HepG2 (cell line): ENCODE measurements at places on chromosomes 4 and X.

- no peak for DNase-seq
These were observed 131.9 kb upstream of the GPRIN3 start for GRCh38 chr4:89439533-89439932.

DNA sequence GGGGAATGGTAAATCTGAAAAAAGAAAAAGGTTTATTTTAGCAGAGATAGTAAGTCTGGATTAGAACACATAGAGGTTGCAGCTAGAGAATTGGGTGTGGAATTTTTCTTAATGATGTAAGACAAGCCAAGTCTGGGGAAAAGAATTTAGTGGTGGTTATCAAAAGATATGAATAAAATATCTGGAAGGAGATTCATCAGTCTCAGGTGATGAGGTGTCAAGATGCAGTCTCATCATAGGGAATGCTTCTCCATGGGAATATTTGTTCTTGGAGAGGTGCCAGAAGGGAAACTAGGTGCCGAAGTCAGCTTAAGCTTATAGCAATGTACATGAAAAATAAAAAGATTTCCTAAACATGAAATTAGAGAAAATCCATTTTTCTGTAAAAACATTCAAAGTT is 504.1 kb upstream of the NR3C2 start:
- DNase-seq: no peak

DNA sequence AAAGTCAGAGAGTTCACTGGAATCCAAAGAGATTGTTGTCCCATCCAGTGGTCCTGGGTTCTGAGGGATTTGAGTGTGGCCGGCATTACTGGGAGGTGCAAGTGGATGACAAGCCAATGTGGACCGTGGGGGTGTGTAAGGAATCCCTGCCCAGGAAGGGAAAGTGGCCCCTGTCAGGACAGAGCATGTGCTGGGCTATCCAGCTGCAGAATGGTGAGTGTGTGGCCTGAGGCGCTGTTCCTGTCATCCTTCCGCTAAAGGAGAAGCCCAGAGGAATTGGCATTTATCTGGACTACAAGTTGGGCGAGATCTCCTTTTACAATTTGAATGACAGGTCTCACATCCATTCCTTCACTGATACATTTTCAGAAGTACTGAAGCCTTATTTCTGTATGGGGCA is 20.4 kb upstream of the TRIM60 start:
- no peak for DNase-seq

GRCh38 chrX:54178100-54178940 is 4.7 kb downstream of the FAM120C start:
- DNase-seq: peak; percentile 12

DNA sequence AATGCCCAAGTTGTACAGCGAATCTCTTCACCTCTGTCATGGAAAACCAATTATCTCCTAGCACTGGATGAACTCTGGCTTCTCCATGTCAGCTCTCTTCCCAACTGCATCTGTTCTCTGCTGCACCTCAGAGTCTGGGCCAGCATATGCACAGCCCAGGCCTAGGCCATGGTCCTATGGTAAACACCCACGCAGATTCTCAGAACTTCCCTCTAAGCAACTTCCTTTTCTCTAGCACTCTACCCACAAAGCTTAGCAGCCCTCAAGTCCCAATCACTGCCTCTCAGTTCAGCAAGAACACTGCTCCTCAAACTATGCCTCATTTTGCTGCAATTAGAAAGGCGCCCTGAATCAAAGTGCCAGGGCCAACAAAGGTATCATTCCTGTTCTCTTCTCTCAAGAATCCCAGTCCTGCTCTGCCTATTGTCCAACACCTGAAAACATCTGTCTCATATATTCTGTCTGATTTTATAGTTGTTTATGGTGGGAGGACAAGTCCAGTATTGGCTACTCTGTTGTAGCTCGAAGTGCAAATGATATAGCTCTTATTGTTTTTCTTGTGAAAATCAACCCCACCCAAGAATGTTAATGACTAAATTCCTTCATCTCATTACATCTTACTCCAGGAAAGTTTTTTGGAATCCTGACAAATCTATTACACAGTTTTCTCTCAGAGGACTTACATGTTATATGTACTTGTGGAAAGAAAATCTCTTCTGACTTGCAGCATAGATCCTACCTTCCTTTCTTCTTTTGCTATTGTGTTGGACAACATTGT is 85.4 kb downstream of the DCHS2 start:
- DNase-seq: no peak

DNA sequence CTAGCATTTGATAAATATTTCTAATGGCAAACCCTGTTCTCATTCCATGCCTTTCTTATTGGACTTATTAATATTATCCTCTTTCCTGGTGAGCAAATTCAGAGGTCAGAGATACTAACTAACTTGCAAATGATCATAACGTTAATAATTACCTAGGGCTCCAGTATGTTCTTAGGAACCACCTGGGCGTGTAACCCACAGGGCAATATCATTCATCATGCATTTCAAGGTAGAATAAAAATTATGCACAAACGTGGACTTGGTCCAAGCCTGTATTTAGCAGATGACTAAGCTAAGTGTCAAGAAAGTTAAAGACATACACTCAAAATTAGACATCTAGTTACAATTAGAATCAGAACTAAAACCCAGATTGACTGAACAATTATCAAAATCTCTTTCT is 850.1 kb downstream of the TRIML1 start:
- no peak for DNase-seq

DNA sequence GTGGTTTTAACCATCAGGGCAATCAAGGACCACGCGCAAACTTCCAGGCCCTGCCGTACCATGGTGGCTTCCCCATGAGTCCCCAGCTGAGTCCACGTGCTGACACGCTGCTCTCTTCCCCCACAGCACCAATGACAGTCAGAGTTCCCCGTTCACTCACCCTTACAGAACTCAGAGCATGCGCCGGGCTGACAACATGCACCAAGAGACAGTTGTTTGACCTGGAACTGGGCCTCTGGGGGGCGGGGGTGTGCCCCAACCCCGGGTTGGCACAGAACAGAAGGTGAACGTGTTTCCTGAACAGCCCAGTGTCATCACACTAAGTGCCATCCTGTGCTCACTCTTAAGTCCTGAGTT is 29.4 kb downstream of the IRF2 start:
- DNase-seq: no peak

GRCh38 chr4:83389756-83390505 is 55.3 kb upstream of the HPSE start:
- no peak for DNase-seq

- DNase-seq: no peak
These were observed 438.3 kb downstream of the CENPC start for GRCh38 chr4:67106861-67107460.

- DNase-seq: no peak
These were observed 112.9 kb upstream of the NKX1-1 start for GRCh38 chr4:1518997-1519700.

GRCh38 chrX:110462957-110463356 is 104.3 kb downstream of the RTL9 start:
- no peak for DNase-seq

- DNase-seq: no peak
These were observed 107.2 kb downstream of the SPRY1 start for GRCh38 chr4:123503698-123504363.

DNA sequence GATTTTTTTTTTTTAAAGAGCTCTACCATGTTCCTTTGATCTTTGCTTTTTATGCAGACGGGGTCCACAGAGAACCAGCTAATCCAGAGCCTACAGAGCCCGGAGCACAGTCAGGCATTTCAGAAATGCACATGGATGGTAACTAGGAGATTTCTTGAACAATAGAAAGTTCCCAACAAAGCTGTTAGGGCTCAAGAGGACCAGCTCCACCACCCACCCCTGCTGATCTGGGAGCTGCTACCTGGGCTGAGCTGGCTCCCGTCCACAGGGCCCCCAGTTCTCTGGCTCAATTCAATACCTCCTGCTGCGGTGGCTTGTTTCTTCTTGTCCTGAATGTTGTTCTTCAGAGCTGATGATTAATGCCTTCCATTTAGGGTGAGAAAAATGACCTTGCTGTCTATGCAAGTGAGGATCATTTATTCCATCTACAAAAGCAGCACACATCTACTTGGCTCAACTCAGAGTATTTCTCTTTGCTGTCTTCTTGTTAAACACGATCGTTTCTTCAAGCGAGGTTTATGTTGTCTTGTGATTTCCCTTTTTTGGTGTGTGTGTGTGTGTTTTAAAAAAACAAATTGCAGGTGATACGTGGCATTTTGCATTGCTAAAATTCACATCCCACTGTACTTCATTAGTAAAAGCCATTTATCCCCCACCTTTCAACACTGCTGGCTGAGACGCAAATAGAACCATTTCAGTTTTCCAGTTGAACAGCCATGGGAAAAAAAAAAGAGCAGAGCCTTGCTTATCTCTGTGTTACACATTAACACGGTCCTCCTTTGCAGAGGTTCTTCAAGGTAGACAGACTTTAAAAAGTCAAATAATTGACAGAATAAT is 31.3 kb downstream of the IGFBP7 start:
- DNase-seq: peak; percentile 46

DNA sequence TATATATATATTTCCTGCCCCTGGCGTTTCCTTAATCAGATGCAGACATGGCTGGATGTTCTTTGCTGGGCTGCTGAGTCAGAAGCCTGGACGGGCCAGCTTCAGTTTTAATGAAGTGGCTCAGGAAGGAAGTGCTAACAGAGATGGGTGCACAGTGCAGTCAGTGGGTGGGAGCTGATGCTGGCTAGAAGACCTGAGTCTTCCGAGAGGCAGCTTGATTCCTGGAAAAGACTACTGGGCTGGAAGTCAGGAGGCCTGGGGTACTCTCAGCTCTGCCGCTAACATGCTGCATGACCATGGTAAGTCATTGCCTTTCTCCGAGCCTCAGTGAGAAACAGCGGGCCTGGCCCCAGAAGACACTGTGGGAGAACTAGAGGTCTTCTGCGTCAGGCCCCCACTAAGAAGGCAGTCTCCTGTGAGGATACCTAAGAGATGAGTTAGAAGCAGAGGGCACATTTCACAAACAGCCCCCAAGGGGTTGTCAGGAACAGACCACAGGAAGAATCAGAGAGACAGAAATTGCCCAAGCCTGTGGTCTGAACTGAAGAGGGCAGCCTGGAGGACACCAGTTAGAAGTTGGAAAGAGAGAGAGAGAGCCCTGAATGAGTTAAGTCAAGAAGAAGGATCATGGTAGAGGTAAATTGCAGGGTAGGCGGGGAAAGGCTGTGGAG is 8.3 kb upstream of the CD40LG start:
- no peak for DNase-seq

GRCh38 chrX:44935172-44935571 is 62.2 kb downstream of the KDM6A start:
- DNase-seq: no peak

GRCh38 chr4:25076625-25077398 is 46.1 kb upstream of the LGI2 start:
- no peak for DNase-seq

- no peak for DNase-seq
These were observed 10.2 kb downstream of the SAP30 start for GRCh38 chr4:173380987-173381386.

GRCh38 chrX:85882601-85883000 is 164.8 kb downstream of the CHM start:
- DNase-seq: no peak

- DNase-seq: no peak
These were observed 173.7 kb upstream of the FAT4 start for GRCh38 chr4:125140966-125141495.

GRCh38 chr4:179625406-179625805 is 2183.2 kb upstream of the AGA start:
- DNase-seq: no peak

DNA sequence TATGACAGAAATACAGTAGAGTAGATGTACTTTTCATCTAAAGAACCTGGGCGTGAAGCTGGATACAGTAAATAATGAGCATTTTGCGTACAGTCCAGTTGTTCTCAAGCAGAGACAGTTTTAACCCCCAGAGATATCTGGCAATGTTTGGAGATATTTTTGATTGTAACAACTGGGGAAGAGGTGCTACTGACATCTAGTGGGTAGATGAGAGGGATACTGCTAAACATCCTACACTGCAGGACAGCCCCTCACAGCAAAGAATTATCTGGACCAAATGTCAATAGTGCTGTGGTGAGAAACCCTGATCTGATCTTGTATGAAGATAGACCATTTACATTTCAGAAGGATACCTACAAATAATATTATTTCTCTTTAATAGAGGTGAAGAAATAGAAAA is 200.2 kb upstream of the FAM47A start:
- DNase-seq: no peak

DNA sequence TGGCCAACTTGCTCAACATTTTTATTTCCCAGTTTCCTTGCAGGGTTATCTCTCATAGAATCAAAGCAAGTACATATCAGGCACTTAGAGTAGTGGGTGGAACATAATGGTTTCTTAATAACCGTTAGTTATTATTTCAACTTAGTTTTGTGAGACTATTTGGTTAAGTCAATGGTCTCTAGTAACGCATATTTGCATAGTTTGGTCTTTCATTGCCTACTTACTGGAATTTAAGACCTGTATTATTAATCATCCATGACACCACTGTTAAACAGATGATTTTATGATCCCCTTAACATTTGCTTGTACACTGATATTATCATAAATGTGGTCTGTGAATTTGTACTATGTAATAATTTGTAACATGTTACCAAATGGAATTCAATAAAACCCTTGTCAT is 70.9 kb upstream of the SMIM31 start:
- DNase-seq: no peak

DNA sequence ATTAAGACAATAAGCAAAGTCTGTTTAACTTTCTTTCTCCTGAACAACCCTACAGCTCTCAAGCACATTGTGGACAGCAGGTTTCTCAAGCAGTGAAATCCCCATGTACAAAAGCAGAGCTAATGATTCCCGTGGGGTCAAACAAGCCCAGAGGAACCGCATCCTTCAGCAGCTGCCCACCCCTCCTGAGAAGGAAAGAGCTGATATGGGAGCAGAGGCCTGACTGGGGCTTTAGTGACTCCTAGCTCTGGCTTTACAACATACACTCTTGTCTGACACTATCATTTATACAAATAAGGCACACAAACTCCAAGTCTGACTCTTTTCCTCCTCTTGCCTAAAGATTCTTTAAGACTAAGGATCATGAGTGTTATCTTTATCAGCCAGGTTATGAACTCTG is 32.8 kb downstream of the HDAC8 start:
- no peak for DNase-seq

DNA sequence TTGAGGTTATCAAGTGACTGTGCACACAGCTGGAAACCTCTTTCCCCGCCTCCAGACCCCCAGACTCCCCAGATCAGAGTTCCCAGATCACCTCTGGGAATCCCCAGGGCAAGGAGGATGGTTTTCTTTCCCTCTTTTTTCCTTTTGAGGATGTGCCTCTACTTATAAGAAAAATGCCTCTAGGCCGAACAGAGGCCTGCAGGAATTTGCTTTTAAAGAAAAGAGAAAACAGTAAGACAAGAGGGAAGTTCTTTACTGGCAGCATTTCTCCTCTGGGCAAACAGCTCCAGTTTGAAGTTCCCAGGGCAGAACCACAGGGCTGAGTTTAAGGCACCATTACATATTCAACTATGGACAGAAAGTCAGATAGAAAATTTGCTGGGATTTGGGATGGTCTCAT is 837.9 kb upstream of the LCORL start:
- no peak for DNase-seq

DNA sequence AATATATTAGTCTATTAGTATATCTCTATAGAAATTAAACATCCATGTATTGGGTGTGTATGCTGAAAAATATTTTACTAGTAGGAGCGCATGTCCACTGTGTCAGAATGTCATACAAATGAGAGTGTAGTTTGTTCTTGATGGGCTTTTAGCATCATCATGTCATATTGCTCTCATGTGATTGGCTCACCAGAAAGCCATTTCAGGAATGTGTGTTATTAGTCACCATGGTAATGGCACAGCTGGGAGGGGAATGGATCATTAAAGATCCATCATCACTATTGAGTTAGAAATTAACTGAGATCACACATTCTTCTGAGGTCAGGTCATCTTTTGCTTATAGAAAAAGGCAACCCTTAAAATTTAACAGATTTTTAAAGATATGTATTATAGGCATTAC is 77.3 kb downstream of the PHEX start:
- no peak for DNase-seq

- no peak for DNase-seq
These were observed 2.2 kb upstream of the TMEM33 start for GRCh38 chr4:41932988-41933387.
